ENCODE measurements at places on chromosomes 1 and 21. TPM values are rescaled to one million over a fixed set of nuclear protein-coding genes. Genes with fewer than 3 reads are reported as not detected.

DNA sequence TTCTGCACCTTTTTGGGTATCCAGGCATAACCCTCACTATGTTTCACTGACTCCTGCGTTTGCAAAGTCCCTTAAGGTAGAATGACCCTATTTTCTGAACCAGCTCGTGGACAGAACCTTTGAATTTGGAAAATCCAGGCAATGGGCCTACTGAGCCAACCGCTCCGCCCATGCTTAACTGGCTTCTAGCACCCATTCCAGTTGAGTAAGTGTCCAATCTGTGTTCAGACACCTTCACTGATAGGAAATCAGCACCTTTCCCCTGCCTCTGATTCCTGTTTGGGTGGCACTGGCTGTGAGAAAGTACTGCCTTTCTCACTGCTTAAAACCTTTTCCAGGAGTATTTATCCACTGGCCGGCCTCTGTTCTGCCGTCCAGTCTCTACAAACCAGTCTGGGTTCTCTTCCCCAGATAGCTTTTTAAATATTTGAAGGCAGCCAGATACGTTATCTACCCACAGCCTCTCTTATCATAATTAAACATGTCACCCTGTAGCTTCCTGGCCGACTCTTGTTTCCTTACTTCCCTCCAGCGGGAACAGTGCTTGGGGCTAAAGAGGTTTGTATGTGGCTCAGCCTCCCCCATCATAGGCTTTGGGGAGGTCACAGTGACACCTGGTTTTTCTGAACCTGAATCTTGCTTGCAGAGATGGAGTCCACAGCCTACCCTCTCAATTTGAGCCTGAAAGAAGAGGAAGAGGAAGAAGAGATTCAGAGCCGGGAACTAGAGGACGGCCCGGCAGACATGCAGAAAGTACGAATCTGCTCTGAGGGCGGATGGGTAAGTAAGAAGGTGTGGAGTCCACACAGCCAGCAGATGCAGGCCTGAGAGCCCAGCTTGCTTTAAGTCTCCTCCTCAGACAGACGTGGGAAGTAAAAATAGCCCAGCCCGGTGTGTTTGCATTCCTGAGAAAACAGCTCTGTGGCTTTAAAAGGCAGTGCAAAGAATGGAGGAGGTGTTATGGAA, 1.3 kb downstream of the POGK start:
- no peak for DNase-seq
- H3K4me3 ChIP-seq = peak overlapping the region; percentile 56
- H3K27ac ChIP-seq = peak overlapping the region; percentile 89
- H3K36me3 ChIP-seq = peaks cover 28% of the 10 kb centered on the region
- H3K4me1 ChIP-seq = no peaks in the 10 kb centered on the region

DNA sequence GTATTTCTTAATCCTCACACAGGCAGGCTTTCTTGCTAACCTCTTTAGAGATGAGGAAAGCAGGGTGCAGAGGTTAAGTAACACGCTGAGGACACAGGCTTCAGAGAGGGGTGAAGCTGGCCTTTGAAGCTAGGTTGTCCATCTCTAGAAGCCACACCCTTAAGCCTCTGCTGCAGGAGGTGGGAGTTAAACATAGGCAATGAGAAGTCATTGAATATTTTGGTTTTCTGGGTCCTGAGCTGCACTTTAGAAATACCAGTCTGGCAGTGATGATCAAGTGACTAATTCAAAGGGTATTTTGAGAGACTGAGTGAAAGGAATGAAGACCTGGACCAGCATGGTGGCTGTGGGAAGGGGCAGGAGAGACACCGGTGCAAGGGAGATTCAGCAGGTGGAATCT, 9.9 kb downstream of the KCNJ15 start:
- no peak overlapping the region for H3K27ac ChIP-seq
- H3K27me3 ChIP-seq = no peaks in the 10 kb centered on the region
- no peak overlapping the region for H3K4me3 ChIP-seq
- H3K36me3 ChIP-seq = no peaks in the 10 kb centered on the region
- H3K4me1 ChIP-seq = no peaks in the 10 kb centered on the region

DNA sequence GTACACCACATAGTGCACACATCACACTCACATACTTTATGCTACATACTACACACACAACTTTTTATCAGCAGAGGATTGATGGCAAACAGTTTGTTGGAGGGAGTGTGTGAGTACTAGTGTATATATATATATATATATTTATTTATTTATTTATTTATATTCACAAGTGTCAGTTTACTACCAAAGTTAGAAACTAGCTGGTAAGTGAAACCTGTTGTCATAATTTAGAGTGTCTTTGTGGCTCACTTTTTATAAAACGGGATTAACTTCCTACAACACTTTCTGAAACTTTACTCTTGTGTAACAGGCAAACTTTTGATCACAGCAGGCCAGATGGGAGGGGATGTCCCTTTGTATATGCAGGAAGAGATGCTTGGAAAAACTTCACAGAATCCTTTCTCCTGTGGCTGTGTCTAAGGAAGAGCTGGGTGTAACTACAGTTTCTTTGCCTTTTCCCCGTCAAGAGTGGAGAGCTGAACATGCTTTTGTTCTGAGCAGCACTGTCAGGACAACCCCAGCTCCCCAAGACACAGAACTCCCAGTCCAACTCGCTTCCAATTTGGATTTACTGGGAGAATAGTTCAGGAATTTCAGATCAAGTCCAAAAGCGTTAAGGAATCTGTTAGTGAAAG, 1.9 kb upstream of the SAMD13 start:
- DNase-seq = no peak
- no peaks in the 10 kb centered on the region for H3K36me3 ChIP-seq
- H3K27me3 ChIP-seq = no peaks in the 10 kb centered on the region
- peak overlapping the region; percentile 76 for H3K4me3 ChIP-seq

- H3K4me1 ChIP-seq = peaks cover 12% of the 10 kb centered on the region
- H3K36me3 ChIP-seq = no peaks in the 10 kb centered on the region
- H3K27ac ChIP-seq = no peak overlapping the region
- DNase-seq = no peak
Observed at GRCh38 chr1:11781297-11781696, 19.3 kb downstream of the C1orf167 start.

- no peaks in the 10 kb centered on the region for H3K27me3 ChIP-seq
- H3K36me3 ChIP-seq = no peaks in the 10 kb centered on the region
- H3K27ac ChIP-seq = no peak overlapping the region
- no peak overlapping the region for H3K4me3 ChIP-seq
- H3K4me1 ChIP-seq = no peaks in the 10 kb centered on the region
Observed at GRCh38 chr1:236657398-236657797, 28.9 kb upstream of the ACTN2 start.

DNA sequence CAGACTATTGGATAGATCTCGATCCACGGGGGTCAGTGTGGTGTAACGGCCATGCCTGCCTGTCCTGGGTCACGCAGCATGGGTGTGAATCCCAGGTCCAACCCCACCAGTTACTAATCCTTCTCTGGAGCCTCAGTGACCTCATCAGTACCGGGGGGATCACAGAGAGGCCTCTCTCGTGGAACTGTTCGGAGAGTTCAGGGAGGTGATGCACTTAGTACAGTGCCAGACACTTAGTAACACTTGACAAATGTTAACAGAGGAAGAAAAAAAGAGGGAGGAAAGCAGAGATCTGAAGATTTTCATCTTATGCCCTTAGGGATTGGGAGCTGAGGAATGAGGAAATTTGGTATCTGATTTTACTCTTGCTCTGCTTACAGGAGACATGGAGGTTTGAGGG, 2.9 kb downstream of the ABCA4 start:
- H3K36me3 ChIP-seq = no peaks in the 10 kb centered on the region
- H3K4me3 ChIP-seq = no peak overlapping the region
- no peaks in the 10 kb centered on the region for H3K27me3 ChIP-seq
- DNase-seq = no peak
- no peaks in the 10 kb centered on the region for H3K4me1 ChIP-seq

- peaks cover 22% of the 10 kb centered on the region for H3K4me1 ChIP-seq
- peak within 1 kb of the TSS; percentile 61 for H3K4me3 ChIP-seq
- no peaks in the 10 kb centered on the region for H3K27me3 ChIP-seq
- H3K27ac ChIP-seq = peak within 1 kb of the TSS; percentile 87
Observed at GRCh38 chr21:36134803-36135390, at the start of gene CBR3. Gene CBR3 (plus strand): TSS chr21:36135079. CDS start chr21:36135193, 114 bp downstream.

GRCh38 chr1:95246511-95246910, 12.5 kb downstream of the RWDD3 start:
- H3K4me3 ChIP-seq = no peak overlapping the region
- no peak for DNase-seq
- peaks cover 9% of the 10 kb centered on the region for H3K4me1 ChIP-seq
- H3K27ac ChIP-seq = no peak overlapping the region

DNA sequence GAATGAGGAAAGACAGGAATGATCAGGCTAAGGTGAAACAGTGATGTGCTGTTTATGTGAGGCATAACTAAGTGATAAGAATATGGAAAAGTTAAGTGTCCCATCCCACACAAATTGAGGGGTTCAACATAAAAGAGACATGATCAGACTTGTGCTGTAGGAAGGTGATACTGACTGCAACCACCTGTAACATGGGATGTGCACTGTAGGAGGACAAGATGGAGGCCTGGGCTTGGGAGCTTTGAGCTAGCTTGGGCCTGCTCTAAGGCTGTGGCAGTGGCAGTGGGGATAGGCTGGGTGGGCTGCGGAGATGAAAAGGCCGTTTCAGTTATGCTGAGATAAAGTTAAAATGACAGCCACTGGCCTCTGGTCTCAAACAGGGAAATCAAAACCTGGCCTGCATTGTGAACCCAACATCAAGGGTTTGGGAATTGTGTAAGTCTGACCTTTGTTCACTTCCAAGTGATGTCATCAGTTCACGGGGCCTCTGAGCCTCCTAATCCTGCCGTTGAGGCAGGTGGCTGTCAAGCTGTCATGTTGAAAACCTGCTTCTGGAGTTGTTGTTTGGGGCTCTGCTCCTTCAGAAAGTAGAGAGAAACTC, 61.2 kb upstream of the TENT5C start:
- H3K36me3 ChIP-seq = no peaks in the 10 kb centered on the region
- H3K27ac ChIP-seq = no peak overlapping the region
- H3K4me3 ChIP-seq = no peak overlapping the region

DNA sequence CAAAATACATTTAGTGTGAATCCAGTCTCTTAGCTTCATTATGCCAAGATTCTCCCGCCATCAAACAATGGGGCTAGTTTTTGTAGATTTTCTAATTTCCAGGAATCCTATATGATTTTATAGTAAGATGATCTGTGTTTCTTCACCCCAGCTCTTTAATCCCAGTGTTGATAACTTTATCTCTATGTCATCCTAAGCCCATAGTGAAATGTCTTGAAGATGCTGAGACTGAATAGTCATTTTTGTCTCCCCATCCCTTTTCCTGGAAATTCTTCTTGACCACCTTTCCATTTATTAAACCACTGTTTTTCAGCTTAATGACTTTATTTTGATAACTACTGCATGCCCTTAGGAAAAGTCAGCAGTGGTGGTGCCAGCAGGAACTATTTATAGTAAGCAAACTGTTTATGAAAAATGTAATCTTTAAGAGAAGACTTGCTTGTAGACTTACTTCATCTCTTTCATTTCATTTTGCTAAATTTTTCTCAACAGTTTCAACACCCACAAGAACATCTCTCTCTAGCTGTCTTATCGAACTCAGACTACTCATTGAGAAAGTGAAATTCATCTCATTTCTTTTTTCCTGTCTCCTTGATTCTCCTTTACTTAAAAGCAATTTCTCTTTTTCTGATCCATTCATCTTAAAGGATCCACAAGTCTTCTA, 116.6 kb downstream of the NTMT2 start:
- H3K27me3 ChIP-seq = no peaks in the 10 kb centered on the region
- no peak for DNase-seq

- no peak overlapping the region for H3K4me3 ChIP-seq
- no peak overlapping the region for H3K27ac ChIP-seq
- no peak for DNase-seq
- no peaks in the 10 kb centered on the region for H3K4me1 ChIP-seq
- H3K27me3 ChIP-seq = no peaks in the 10 kb centered on the region
Observed at GRCh38 chr1:242788771-242789170, 264.3 kb upstream of the PLD5 start.

DNA sequence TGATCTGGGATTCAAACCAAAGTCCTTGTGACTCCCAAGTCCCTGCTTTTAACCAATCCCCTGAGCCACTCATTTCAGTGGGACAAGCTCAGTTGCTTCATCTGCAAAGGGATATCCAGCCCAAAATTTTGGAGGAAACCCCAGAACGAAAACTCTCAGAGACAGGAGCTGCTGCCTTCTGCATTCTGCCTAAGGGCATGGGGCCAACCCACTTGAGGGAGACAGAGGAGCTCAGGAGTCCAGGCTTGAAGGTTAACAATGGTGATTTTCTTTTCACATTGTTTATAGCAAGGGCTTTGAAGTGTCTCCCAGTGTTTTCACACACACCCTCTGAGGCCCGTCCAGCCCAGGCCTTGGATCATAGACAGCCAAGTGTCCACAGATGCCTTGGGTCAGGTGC, 148.1 kb upstream of the CTTNBP2NL start:
- no peak overlapping the region for H3K4me3 ChIP-seq
- H3K27me3 ChIP-seq = no peaks in the 10 kb centered on the region
- no peak overlapping the region for H3K27ac ChIP-seq
- peak; percentile 78 for DNase-seq

GRCh38 chr21:34560021-34560420, 48.0 kb upstream of the KCNE1 start:
- H3K4me1 ChIP-seq = peaks cover 2% of the 10 kb centered on the region
- H3K4me3 ChIP-seq = no peak overlapping the region
- H3K27me3 ChIP-seq = no peaks in the 10 kb centered on the region
- no peaks in the 10 kb centered on the region for H3K36me3 ChIP-seq

- H3K36me3 ChIP-seq = no peaks in the 10 kb centered on the region
- no peak overlapping the region for H3K27ac ChIP-seq
- DNase-seq = no peak
- H3K4me1 ChIP-seq = no peaks in the 10 kb centered on the region
- no peak overlapping the region for H3K4me3 ChIP-seq
- H3K27me3 ChIP-seq = no peaks in the 10 kb centered on the region
Observed at GRCh38 chr1:196438329-196438728, 169.9 kb downstream of the KCNT2 start.

DNA sequence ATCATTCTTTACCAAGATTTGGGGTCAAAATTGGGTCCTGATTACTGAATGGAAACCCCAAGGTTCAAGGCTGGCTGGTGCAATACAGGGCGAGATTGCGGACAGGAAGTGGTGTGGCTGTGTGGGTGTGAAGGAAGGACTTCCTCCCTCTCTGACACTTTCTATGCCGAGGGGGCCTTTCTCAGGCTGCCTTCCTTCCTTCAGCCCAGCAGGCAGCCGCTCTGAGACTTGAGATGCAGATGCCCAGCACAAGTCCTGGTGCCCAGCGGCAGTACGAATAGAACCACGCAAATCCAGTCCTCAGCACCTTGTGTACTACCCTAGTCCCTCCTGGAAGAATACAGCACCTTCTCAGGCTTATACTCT, 16.3 kb downstream of the BATF3 start:
- H3K4me3 ChIP-seq = no peak overlapping the region
- no peaks in the 10 kb centered on the region for H3K4me1 ChIP-seq
- no peaks in the 10 kb centered on the region for H3K27me3 ChIP-seq
- DNase-seq = no peak
- no peaks in the 10 kb centered on the region for H3K36me3 ChIP-seq

- H3K27ac ChIP-seq = no peak overlapping the region
- H3K27me3 ChIP-seq = no peaks in the 10 kb centered on the region
- peaks cover 64% of the 10 kb centered on the region for H3K4me1 ChIP-seq
- H3K36me3 ChIP-seq = no peaks in the 10 kb centered on the region
- no peak for DNase-seq
Observed at GRCh38 chr21:37449302-37449937, 82.8 kb downstream of the DYRK1A start.

CD52 gene
- total RNA-seq = 1.6 TPM

GJB3 gene
- total RNA-seq = not detected

DEPDC1 gene
- 0.28 TPM for total RNA-seq

COL6A1 gene
- 1,755 TPM for total RNA-seq

USH2A gene
- not detected for total RNA-seq

GRIK3 gene
- total RNA-seq = 4.4 TPM

SOX13 gene
- total RNA-seq = 29.1 TPM

CITED4 gene
- total RNA-seq = 22.7 TPM

GPR37L1 gene
- under 0.01 TPM for total RNA-seq

RHOU gene
- 12.1 TPM for total RNA-seq
